ENCODE measurements at places on chromosomes 3 and 15.

GRCh38 chr15:83320404-83320803 lies 35.9 kb upstream of the BNC1 start:
- DNase-seq, result no peak

DNA sequence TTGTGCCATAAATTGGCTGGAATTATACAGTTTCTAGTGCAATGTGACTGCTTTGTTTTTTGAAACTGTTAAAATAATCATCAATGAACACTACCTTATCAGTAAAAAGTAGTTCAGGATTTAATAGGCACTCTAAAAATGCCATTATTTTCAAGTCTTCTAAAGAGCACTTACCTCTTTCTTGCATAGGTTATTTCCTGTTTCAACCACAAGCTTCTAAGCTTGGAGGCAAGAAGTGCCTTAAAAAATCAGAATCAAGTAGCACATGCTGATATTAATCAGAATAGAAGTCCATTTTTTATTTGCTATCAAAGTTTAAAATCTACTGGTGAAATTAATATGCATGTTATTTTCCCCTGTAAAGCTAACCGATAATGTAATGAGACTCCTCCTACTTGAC lies 991.6 kb downstream of the CADM2 start:
- no peak for DNase-seq

- no peak for DNase-seq
These were observed 188.5 kb downstream of the FAM43A start for GRCh38 chr3:194874206-194874605.

- no peak for DNase-seq
These were observed 180.0 kb downstream of the CBLB start for GRCh38 chr3:105688821-105689220.

DNA sequence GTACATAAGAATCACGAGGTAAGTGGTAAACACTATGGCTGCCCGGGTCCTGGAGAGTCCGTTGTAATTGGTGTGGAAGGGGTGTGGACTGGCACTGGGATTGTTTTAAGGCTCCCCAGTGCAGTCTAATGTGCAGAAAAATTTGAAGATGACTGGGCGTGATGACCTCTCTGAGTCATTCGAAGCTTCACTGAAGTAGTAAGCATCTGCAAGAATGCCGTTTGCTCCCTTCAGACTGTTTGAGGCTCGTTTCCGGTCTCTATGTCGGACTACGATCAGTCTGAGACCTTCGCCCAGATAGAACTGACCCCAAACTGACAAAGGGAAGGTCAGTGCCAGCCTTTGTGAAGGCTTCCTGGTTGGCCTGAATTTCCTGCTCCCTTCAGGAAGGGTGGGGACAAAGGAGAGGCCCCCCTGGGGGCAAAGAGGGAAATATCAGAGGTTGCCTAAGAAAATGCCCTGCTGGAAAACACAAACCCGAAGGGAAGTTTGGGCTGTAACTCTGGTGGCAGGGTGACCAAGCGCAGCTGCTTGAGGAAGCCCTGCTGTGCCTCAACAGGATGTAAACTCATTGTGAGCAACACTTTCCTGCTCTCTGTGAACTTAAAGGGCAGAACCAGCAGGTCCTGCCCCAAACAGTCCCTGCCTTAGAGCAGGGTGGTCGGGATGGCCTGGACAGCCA lies 34.6 kb downstream of the BTD start:
- no peak for DNase-seq

- DNase-seq, result no peak
These were observed 69.6 kb downstream of the LMCD1 start for GRCh38 chr3:8571256-8571655.

- no peak for DNase-seq
These were observed 17.8 kb upstream of the ERICH6 start for GRCh38 chr3:150721285-150722130.

DNA sequence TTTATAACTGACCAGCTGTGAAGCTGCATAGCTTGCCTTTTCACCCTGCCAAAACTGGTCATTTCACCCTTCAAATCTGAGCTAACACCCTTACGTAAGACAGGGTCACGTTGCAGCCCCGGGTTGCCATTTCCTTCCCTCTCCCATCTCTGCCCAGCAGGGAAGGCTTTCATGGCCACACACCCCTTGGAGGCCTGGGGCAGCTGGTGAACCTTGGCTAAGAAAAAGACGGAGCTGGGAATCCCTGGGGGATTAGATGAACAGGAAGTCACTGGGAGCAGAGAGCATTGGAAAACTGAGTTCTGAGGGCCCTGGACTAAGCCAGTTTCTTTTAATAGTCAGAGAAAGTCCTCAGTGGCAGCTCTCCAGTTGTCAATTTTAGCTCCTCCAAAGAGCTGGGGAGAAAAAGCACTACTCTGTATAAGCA lies 67.8 kb downstream of the TTC23 start:
- DNase-seq, result peak; percentile 89

DNA sequence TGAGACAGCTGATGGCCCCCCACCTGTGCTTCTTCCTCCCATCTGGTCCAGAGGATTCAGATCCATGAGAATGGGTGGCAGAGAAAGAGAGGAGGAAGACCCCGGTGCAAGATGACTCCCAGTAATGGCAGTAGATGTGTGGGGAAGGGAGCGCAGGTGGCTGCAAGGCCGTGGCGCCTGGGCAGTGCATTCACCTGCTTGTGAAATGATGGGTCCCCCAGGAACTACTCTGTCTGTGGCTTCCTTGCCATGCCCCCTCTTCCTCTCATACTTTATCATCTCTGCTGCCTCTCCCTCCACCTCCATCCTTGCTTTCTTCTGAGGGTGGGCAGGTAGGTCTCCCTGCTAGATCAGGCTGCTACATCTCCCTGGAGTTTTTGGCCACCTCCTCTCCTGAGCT lies 23.3 kb downstream of the ZNF710 start:
- DNase-seq, result no peak

DNA sequence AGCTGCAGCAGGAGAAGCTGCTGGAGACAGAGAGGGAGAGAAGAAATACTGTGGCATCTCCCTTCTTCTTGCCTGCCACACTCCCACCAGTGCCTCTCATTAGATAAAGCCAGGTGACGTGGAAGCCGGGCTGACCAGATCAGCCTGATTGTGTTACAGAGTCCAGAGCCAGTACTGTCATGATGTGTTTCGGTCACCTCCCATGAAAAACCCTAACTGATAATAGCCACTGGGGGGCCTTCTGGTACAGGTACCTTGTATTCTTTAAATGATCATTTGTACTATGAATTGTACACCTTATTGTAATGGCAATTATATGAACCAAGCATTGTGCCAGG lies 125.8 kb upstream of the TMEM108 start:
- DNase-seq, result no peak

GRCh38 chr15:98728811-98729160 lies 80.4 kb downstream of the IGF1R start:
- DNase-seq, result no peak

DNA sequence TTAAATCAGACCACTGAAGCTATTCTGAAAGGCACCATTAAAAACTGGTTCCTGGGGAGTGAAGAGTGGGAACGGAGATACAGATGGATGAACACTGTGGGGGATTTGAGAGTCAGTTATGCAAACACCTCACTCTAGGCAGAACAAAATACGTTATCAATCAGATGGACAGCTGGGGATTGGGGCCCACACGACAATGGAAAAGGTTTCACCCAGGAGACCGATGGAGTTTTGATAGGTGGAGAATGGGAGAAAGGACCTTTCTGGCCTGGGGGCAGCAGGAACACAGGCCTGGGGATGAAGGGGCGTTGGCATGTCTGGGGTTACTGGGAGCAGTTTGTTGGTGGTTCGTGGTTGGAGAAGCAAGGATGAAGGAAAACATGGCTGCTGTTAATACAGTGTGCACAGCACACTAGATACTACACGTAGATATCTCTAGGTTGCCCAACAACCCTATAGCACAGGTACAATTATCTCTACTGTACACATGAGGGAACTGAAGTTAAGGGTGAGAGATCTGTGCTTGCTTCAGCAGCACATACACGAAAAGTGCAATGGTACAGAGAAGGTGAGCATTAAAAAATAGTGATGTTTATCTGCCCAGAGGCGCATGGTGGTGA lies 16.5 kb downstream of the ST6GAL1 start:
- no peak for DNase-seq

GRCh38 chr15:63668601-63669000 lies 71.4 kb downstream of the FBXL22 start:
- no peak for DNase-seq

DNA sequence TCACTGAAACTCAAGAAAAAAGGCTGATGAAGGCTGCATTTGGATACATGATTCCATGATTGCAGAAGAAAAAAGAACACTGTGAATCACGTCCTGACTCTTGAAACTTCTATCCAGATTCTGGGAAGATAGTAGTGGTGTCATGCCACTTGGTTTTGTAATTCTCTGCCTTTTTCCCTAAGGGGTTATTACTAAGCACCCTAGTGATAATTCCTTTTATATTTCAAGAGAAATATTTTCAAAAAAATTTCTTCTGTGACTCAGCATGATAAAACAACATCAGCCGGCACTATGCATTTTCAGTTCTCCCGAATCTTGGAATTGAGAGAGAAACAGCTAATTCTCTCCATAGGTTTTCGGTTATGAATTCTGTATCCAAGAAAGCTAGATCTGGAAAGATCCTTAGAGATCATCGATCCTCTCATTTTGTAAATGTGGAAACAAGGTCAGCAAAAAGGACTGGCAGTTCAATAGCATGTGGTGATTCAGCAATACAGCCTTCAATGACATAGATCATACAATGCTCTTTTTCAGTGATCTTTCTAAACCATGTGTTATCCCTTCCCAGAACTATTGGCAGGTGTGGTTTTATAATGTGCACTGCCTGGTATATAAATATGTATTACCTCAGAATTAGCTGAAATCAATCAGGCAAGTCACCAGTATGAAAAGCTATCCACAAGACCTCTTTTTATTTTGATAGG lies 42.6 kb upstream of the TP63 start:
- no peak for DNase-seq

- DNase-seq, result no peak
These were observed 8.3 kb upstream of the PLCH1 start for GRCh38 chr3:155753038-155753639.

DNA sequence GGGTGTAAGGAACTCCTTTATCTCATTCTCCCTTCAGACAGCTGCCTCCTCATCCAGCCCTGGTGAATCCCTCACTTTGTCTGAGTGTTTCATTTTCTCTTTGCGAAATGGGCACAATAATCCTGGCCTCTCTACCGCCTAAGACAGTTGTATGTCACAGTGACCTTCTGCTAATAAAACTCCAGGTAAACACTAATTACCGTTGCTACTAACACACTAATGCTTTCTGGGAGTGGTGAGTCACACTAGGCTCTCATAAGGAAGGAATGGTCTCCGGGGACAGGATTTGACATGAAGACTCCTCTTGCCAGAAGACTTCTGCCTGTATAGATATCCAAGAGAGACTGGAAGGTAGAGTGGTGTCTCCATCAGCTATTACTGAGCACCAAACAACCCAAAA lies 71.7 kb upstream of the SNRK start:
- DNase-seq, result no peak

GRCh38 chr3:13709706-13710105 lies 160.8 kb downstream of the FBLN2 start:
- peak; percentile 40 for DNase-seq

DNA sequence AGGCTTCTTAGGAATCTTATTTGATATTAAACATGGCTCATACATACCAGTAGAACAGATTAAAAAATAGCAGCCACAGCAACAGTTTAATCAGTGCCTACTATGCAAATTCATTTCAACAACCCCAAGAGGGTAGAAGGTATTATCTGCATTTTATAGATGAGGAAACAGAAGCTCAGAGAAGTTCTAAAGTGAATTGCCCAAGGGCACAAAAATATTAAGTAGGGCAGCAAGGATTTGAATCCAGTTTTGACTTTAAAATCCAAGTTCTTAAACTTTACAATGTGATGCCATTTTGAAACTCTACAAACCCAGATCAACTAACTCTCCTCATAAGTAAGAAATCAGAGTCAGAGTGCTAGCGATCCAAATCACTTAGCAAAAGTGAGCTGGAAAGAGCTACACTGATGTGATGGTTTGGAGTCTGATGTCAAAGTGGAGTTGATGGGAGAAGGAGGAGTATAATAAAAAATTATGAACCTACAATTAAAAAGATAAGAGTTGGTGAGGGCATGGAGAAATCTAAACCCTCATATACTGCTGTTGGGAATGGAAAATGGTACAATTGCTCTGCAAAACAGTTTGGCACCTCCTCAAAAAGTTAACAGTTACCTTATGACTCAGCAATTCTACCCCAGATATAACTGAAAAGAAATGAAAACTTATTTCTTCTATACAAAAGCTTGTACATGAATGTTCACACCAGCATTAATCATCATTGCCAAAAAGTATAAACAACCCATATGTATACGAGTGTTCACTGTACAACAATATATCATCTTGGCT lies 51.0 kb upstream of the PLXND1 start:
- no peak for DNase-seq

DNA sequence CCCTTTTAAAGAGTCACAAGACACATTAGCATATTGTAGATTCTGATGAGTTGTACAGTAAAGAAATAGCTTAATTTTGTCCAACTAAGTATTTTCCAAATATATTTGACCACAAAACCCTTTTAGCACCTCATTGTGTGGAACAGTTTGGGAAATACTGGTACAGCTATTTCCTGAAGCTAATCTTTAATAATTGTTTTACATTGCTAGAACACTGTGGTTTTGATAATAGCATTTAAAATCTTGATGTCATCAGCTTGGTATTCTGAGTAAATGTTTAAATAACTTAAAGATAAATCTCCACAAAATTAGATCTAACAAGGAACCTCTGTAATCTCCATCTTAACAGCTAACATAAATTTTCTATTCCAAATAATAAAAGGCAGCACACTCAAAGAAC lies 140.0 kb upstream of the MLF1 start:
- DNase-seq, result no peak

DNA sequence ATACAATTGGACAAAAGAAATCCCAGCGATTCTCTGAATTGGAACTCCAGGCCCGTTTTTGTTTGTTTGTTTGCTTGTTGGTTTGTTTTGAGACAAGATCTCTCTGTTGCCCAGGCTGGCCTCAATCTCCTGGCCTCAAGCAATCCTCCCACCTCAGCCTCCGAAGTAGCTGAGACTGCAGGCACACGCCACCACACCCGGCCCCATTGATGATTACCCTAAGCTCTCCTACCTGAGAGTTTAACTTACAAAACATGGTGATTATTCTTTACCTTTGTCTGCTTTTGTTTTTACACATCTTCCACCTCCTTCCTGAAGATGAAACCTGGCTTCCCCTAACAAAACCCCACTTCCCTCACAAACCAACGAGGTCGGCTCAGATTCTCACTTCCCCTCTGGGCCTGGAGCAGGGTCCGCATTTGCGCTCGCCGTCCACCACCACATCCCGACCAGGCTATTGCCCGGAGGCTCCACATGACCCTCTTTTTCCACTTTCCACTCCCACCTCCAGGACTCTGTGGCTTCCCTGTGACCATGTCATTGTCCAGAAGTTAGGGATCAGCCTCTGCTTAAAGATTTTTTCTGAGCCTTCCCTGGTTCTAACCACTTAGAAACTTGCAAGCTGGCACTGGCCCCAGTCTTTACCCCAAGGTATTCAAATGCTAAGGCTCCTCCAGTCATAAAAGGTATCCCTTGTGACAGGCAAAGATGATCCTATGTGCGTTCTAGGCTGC lies 14.8 kb downstream of the KLHL6 start:
- no peak for DNase-seq

DNA sequence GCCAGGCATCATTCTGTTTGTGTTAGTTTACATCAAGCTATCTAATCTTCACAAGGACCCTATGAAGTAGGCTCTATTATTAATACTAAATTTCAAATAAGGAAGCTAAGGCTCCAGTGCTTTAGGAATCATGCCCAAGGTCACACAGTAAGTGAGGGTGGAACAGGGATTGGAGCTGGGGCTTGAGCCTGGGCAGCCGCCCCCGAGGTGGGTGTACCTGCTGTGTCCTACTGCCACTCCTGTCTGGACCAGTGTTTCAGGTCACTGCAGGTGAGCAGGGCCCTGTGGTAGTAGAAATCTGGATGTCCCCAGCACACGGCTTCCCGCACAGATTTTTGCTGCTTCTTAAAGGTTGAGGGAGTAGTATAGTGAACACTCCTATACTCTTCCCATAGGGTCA lies 6.5 kb downstream of the KLF13 start:
- DNase-seq, result no peak
